ENCODE measurements at places on chromosomes 7 and 10.

- peak; percentile 78 for DNase-seq
Observed at GRCh38 chr7:82319674-82320118, 123.9 kb downstream of the CACNA2D1 start.

GRCh38 chr10:42754155-42755027, 28.2 kb upstream of the BMS1 start:
- peak; percentile 74 for DNase-seq

DNA sequence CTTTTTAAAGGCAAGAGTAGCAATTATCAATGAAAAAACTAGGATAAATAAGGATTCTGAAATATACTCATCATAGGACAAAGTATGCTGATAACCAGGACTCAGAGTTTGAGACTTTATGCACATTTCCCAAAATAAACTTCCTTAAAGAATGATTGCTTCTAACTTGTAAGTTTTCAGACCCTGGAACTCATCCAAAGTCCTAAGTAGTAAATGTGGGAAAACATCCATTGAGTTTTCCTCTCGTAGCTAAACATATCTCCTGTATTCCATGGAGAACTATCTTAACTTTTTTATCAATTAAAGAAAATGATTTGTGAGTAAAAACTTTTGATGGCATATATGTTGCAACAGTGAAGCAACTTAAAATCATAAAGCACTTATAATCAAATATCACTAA, 285.2 kb upstream of the KLF6 start:
- DNase-seq = no peak

DNA sequence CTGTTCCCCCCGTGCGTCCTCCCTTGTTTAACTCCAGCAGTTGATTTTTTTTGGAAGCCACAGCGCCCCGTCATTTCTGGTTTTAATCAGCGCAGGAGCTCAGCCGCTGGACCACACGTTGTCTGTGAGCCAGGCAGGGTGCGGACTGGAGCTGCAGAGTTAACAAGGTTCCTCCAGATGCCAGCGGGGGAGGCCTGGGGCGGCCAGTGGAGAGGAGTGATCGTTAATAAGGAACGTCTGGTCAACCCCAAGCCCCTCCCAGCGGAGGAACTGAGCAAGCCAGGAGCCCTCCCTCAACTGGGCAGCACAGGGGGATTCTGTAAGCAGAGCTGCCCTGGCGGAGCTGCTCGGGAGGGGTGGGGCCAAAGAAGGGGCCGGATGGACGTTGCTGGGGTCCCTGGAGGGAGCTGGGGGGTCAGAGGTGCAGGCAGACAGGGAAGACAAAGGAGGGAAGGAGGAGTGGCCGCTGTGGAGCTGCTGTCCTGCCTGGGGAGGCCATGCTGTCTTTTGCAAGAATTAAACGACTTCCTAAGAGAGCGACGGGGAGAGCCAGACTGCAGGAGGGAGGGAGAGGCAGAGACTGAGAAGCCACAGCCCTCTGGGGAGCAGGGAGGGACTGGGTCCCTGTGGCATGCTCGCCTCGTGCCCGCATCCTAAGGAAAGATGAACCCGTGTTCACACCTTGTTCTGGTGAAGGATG, 537.1 kb upstream of the FOXK1 start:
- no peak for DNase-seq

- DNase-seq = no peak
Observed at GRCh38 chr10:102580230-102580629, 64.0 kb upstream of the TRIM8 start.

- DNase-seq = peak; percentile 14
Observed at GRCh38 chr10:20890491-20891337, 6.4 kb downstream of the NEBL start.

GRCh38 chr7:86914551-86914950, 144.9 kb downstream of the ELAPOR2 start:
- DNase-seq = no peak

DNA sequence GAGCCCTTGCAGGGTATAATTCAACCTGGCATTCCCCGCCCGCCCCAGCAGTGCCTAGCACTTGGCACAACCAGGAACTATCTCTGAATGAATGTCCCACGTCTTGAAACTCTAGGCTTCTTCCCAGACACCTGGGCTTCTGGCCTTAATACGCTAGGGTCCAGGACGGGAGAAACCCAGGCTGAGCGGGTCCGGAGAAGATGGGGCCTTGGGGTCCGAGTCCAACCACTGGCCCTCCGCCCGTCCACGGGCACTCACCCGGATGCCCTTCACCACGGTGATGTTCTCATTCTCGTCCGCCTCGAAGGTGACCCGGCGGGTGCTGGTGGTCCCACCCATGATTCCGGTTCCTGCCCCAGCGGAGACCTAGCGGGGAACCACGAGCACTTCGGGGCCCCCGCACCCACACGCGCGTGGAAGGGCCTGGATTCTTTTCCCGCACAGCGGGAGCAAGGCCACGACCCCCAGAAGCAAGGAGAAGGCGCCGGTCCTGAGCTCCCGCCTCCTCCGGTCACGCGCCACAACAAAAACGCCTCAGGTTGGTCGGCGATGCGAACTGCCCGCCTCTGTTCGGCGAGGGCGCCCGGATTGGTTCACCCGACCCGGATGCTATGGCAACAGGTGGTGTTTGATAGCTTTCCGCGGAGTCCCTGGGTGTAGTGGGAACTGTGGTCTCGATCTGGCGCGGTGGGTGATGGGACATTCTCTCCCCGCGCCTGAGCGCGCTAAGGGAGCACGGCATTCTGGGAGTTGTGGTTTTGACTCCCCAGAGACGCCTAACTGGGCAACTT, at the start of gene CHCHD3:
Gene CHCHD3, minus strand, starts transcription at position 492 of the 791 bp plus-strand sequence. Its CDS starts 153 bp downstream, at position 339.
- peak; percentile 97 for DNase-seq

DNA sequence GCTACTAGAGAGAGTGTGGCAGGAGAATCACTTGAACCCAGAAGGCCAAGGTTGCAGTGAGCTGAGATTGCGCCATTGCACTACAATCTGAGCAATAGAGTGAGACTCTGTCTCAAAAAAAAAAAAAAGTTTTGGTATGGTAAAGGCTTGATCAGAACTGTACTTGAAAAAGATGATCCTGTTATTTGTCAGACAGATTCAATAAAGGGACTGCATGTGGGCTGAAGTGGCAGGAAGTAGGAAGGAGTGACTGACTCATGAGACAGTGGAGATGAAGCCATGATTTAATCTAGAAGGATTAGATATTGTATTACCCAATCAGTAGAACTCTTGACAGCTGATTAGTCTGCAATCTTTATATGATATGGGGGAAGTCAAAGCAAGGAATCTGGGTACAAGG, 2.7 kb upstream of the TMEM254 start:
- DNase-seq = no peak
